Activated naive CD4-positive, alpha-beta T cell treated with anti-CD3 and anti-CD28 coated beads for 36 hours (primary cell): ENCODE measurements at places on chromosomes 12 and 14. TPM values are rescaled to one million over a fixed set of nuclear protein-coding genes. Genes with fewer than 3 reads are reported as not detected.

OR11H7 gene
- total RNA-seq, result not detected

MGP gene
- not detected for total RNA-seq

SDS gene
- total RNA-seq, result not detected

CLEC4E gene
- total RNA-seq, result not detected

CNTN1 gene
- not detected for total RNA-seq

GNG2 gene
- total RNA-seq, result 181 TPM

RNASE1 gene
- not detected for total RNA-seq

COX8C gene
- total RNA-seq, result 0.79 TPM

AQP6 gene
- not detected for total RNA-seq

SNAPC1 gene
- 9.2 TPM for total RNA-seq

PPP1R36 gene
- not detected for total RNA-seq

TSPAN8 gene
- not detected for total RNA-seq

PEX5 gene
- 29.7 TPM for total RNA-seq

SIX4 gene
- total RNA-seq, result not detected

IL31 gene
- not detected for total RNA-seq

SLC6A15 gene
- total RNA-seq, result 0.30 TPM

FAM90A1 gene
- total RNA-seq, result 0.30 TPM

ZFYVE26 gene
- 11.7 TPM for total RNA-seq

MLXIP gene
- 22.0 TPM for total RNA-seq

GPR84 gene
- total RNA-seq, result 1.2 TPM

ARHGAP9 gene
- 97.9 TPM for total RNA-seq

ZNF385A gene
- total RNA-seq, result 0.93 TPM

GZMB gene
- total RNA-seq, result 811 TPM

NKX2-8 gene
- not detected for total RNA-seq

RHOF gene
- 67.5 TPM for total RNA-seq

GNB3 gene
- total RNA-seq, result 0.48 TPM

LEMD3 gene
- total RNA-seq, result 17.5 TPM

GXYLT1 gene
- 5.1 TPM for total RNA-seq

NTS gene
- not detected for total RNA-seq

TOMM20L gene
- total RNA-seq, result not detected

KRT73 gene
- total RNA-seq, result 2.1 TPM

CEP170B gene
- 3.3 TPM for total RNA-seq

SDR9C7 gene
- not detected for total RNA-seq

CISTR gene
- not detected for total RNA-seq

YEATS4 gene
- 52.3 TPM for total RNA-seq

MRPS35 gene
- total RNA-seq, result 57.6 TPM

IAPP gene
- total RNA-seq, result not detected

CDH24 gene
- total RNA-seq, result 1.3 TPM

VRTN gene
- not detected for total RNA-seq

TSHR gene
- not detected for total RNA-seq

BAG5 gene
- 15.5 TPM for total RNA-seq

TMEM253 gene
- total RNA-seq, result not detected

OXA1L gene
- 152 TPM for total RNA-seq

OASL gene
- total RNA-seq, result 12.4 TPM

CCDC63 gene
- total RNA-seq, result not detected

SLC6A12 gene
- not detected for total RNA-seq

MYF6 gene
- not detected for total RNA-seq

ATG2B gene
- 15.3 TPM for total RNA-seq

ACSM4 gene
- total RNA-seq, result not detected

PTPRQ gene
- not detected for total RNA-seq

KITLG gene
- total RNA-seq, result 0.07 TPM
